ENCODE measurements at places on chromosomes 3 and 15.

DNA sequence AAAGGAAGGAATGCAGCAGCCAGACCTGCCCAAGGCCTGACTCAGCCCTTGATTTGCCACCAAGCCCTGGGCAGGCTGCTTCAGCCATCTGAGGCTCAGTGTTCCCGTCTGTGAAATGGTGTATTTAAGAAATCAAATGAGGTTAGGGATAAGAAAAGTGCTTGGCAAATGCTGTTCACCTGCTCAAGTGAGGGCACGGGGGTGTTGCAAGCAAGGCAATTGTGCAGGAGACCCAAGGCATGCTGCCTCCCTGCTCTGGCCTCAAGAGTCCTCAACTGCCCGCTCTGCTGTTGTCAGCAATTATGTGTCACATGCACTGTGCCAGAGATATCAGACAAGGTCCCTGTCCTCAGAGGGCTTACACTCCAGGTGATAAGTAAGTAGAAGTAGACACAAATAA lies 101.8 kb downstream of the TPRA1 start:
- no peak for DNase-seq

GRCh38 chr15:69853544-69853951 lies 244.2 kb downstream of the TLE3 start:
- DNase-seq = no peak

DNA sequence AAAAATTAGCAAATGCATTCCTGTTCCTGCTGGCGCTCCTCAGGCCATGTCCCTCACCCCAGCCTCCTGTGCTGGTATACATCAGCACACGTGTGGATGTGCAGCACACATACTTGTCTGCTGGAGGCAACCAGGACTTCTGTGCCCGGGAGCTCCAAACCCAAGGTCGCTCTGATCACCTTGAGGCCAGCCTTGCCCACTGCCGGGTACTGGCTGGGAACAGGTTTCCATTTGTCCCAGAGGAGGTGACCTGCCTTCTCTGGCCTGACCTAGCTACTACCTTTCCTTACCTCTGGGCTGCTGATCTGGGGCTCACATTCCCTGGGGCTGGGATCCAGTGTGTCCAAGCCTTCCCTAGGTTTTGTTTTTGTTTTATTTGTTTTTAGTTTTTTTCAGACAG lies 12.1 kb downstream of the PRKCD start:
- DNase-seq = no peak

GRCh38 chr3:85193565-85193964 lies 234.8 kb downstream of the CADM2 start:
- DNase-seq = no peak

DNA sequence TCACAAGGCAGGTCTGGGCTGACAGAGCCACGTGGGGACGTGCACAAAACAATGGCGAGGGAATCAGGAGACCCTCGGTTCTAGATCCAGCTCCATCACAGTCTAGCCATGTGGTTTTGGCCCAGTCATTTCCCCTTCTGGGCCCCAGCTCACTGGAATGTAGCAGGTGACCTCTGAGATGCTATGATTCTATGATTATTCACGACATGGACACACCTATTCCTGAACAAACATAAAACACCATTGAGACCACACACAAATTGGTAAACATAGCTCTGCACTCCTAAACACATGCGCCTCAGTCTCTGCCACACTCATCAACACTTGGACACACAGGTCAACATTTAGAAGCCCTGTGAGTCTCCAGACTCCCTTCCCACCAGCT lies 9.0 kb downstream of the IGDCC4 start:
- no peak for DNase-seq

DNA sequence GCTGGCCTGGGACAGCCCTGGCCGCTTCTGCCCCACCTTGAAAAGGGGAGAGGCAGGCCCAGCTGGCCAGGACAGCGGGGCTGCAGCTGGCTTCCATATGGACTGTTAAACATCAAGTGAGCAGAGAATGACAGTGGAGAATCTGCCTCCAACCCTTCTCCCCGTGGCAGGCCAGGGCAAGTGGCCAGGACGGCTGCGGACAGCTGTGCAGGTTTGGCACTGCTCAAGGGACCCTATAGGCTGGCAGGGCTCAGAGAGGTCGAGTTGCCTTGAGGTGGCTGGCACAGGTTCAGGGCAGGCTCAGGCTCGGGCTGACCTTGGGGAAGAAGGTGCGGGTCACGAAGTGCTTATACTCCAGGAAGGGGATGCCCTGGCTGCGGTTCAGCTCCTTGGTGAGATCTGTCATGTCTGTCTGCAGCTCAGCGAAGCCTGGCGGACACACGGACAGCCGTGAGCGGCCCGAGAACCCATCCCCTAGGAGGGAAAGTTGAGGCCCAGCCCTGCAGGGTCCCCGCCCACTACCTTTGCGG lies 24.3 kb downstream of the H1-8 start:
- no peak for DNase-seq

DNA sequence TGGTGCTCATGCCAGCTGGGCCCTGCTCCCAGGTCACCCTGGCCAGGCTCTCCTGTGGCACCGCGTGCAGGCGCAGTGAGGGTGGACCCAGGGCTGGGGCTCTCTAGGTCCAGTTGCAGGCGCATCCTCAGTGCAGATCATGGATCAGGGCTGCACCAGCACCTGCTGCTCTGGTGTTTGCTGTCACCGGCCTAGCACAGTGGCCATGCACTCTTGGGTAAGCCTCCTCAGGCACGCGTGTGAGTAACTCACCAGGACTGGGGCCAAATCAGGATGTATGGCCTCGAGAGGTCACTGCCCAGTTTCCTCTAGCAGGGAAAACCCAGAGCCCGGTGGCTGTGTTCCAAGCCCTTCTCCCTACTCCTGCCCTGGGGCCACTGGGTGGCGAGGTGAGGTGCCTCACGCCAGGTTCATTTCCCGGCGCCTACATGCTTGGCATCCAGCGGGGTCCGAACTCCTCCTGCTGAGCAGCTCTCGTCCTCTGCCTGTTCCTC lies 45.5 kb upstream of the SLC41A3 start:
- DNase-seq = no peak

DNA sequence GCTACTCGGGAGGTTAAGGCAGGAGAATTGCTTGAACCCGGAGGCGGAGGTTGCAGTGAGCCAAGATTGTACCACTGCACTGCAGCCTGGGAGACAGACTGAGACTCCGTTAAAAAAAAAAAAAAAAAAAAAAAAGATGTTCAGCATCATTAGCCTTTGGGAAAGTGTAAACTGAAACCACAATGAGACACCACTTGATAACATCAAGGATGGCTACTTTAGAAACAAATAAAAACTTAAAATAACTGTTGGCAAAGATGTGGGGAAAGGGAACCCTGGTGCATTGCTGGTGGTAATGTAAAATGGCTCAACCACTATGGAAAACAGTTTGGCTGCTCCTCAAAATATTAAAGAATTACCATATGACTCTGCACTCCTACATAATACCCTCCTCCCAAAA lies 1.9 kb downstream of the LEO1 start:
- DNase-seq = no peak

DNA sequence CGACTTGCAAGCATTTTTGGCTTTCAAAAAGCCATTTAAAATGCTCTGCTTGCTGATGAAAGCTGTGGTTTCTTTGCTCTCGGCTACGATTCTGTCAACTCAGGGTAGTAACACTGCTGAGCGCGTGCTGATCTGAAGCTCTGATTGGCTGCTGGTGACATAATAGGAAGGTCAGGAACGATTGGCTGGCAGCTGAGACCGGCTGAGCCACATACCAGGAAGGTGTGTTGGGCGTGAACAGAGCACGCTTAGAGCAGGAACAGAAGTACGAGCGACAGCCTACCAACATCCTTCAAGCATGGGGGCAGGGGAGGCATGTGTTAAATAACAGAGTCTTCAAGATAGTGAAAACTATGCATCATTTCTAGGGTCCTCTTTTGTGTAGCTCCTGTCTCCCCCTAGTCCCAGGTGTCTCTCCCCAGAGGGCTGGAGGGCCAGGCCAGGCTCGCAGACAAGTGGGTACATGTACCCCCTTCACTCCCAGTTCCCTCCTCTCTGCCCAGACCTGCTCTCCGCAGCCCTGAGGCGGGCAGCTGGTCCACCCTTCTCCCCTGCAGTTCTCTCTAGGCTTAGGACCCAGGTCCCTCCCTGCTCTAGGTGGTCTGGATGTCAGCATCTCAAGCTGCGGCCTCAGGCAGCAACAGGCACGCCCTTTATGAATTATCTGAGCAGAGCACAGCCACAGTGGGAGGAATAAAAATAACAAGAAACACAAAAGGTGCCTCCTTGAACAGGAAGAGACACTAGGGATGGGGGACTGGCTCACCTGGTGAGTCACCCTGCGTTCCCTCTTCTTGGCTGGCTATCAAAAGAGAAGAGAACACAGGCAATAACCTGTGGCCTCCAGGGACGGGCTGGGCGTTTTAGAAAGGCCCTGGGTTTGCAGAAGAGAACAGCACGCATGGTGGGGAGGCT lies 76.0 kb downstream of the TAMM41 start:
- peak; percentile 49 for DNase-seq

- no peak for DNase-seq
Measured at GRCh38 chr3:196513697-196514349, 1.3 kb downstream of the SMCO1 start.

DNA sequence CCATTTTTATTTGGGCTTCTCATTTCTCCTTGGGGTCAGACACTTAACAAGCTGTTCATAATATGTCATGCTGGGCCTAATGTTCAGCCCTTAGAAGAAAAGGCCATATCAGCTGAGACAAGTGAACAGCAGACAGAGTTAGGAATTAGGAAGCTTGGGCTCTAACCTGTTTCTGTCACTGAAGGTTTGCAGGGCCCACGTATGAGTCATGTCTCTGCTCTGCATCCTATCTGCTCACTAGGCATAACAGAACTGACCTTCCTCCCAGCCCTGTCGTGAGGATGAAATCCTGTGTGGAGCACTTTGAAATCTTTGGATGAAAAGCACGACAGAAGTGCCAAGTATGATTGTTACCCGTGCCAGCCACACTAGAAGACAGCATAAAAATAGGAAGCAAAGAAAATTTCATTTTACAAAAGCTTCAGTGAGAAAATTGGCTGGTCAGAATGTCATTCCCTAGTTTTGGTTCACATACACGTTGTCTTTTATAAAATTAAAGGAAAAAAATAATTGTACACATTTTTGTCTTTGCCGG lies 26.5 kb upstream of the CD47 start:
- no peak for DNase-seq

GRCh38 chr3:151835751-151836525 lies 22.0 kb downstream of the AADAC start:
- DNase-seq = no peak

DNA sequence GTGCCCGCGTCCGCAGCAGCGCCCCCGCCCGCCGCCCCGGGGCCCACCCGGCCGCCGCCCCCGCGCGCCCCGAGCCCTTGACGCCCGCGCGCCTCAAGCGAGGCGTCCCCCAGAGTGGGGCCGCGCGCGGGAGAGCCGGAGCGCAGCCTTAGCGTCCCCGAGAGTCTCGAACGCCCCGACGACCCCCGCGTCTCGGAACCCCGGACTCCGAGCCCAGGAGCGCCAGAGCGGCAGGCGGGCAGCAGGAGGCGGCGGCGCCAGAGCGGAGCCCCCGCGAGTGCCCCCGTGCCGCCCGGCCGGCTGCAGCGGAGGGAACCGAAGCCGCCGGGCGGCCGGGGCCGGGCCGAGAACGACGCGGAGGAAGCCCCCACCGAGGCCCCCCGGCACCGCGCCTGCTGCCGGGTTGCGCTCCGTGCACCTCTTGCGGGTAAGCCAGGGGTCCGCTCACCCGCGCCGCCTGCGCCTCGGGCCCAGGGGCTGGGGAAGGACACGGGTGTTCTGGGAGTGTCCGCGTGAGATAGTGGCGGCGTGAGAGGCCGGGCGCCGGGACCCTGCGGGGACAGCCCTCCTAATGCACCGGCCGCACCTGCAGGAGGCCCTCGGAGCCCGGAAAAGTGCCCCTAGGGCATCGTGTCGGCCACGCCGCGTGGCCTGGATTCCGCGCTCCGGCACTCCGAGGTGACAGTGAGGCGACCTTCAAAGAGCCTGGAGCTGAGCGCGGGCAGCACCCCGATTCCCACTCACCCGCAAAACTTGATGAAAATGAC lies 52.0 kb upstream of the ULK4 start:
- DNase-seq = peak; percentile 37
